ENCODE measurements at places on chromosomes 13 and 19. TPM values are rescaled to one million over a fixed set of nuclear protein-coding genes. Genes with fewer than 3 reads are reported as not detected.

DNA sequence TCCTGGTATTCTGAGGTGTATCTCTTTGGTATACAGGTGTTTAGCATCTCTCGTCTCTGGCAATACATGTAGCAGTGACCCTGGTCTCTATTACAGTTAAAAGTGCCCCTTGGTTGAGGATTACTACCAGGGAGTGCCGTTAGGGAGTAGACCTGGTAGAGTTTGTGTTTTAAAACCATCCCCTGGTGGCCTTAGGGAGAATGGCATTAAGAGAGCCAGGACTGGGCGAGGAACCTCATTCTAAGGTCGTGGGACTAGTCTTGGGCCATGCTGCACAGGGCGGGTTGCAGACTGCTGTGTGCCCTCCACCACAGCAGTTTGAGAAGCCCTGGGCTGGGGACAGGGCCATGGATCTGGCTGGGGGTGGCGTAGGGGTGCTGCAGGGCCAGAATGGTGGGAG is 35.0 kb downstream of the B3GLCT start:
- peak; percentile 73 for DNase-seq

- DNase-seq: peak; percentile 95
Observed at GRCh38 chr13:98454389-98454881, 122.5 kb downstream of the STK24 start.

GRCh38 chr13:64556376-64556775 is 2673.8 kb downstream of the PCDH9 start:
- no peak for DNase-seq

GRCh38 chr19:31271306-31271911 is 77.8 kb downstream of the TSHZ3 start:
- no peak for DNase-seq

GRCh38 chr13:99992949-99993351 is 11.4 kb downstream of the ZIC2 start:
- DNase-seq: no peak

ZSWIM9 gene
- 2.2 TPM for total RNA-seq

PTPRH gene
- 1.1 TPM for total RNA-seq

RFPL4A gene
- total RNA-seq: not detected

SIGLEC11 gene
- total RNA-seq: under 0.01 TPM

KLF2 gene
- total RNA-seq: 16.6 TPM

LHB gene
- total RNA-seq: not detected

C5AR2 gene
- 2.5 TPM for total RNA-seq
